AG10803 (cell line): ENCODE measurements at places on chromosomes 4 and X.

- no peak for DNase-seq
Observed at GRCh38 chr4:185464183-185464582, 7.3 kb downstream of the CCDC110 start.

GRCh38 chr4:24473309-24473721 lies 111.0 kb downstream of the DHX15 start:
- peak; percentile 23 for DNase-seq

- DNase-seq: peak; percentile 53
Observed at GRCh38 chr4:119035951-119036737, 99.5 kb upstream of the MYOZ2 start.

DNA sequence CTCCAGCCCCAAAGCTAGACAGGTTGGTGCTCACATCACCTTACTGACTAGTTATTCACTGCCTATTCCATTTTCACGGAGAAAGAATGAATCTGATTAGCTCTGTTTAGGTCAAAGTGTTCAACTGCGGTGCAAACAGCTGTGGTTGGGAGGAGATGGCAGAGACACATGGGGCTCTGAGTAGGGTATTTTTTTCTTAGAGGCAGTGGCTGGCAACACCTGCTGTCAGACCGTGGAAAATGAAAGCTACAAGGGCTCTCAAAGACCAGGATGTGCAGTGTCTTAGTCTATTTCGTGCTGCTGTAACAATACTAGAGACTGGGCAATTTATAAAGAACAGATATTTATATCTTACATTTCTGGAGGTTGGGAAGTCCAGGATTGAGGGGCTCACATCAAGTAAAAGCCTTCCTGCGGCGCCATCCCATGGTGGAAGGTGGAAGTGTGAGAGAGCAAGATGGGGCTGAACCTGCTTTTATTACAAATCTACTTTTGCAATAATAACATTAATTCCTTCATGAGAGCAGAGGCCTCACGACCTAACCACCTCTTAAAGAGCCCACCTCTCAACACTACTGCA lies 10.6 kb downstream of the NYX start:
- DNase-seq: no peak

- no peak for DNase-seq
Observed at GRCh38 chr4:138672393-138672976, 343.1 kb upstream of the NOCT start.

GRCh38 chrX:51891821-51892551 lies 1.4 kb upstream of the MAGED1 start:
- DNase-seq: peak; percentile 95

DNA sequence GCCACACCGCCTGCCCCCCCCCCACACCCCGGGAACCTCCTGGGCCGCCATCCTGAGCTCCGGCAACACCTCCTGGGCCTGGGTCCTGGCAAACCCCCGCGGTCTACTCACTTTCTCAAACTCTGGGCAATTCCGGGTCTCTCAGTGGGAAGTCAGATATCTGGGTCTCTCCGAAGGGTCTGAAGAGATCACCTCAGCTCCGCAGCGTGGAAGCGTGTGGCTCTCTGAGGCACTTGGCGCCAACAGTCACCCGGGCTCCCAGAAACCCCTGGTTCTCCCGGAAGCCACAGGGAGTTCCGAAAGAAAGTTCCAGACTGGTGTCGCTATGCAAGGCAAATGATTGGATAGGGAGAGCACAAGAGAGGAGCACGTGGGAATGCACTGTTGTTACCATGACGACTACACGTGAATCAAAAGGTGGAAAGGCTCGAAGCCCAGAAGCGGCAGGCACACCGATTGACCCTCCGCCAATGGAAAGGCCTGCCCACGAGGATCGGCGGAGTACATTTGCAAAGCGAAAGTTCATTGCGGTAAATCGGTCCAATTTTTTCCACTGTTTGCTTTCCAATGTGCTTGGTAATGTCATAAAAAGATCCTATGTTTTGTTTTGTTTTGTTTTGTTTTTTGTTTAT lies at the start of gene PNMA6E:
TSS of gene PNMA6E (minus strand) at position 218 of the 632 bp plus-strand sequence. CDS start 2,501 bp downstream, outside the sequence.
- no peak for DNase-seq

DNA sequence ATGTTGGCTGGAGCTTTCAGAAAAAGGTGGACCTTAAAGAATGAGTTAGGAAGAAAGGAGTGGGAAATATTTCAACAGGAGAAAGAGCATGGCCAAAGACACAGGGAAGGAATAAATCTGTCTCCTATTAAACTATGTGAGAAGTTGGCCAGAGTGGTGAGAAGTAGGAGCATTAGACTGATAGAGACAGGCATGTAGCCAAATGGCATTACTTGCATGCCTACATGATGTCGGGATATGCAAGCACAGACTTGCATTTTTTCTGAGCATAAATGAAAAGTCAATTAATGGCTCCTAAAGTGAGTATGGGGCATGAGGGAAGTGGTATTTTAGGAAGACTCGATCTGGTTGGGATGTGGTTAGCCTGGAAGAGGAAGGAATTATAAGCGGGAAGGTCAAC lies 279.6 kb upstream of the PITX2 start:
- peak; percentile 75 for DNase-seq

GRCh38 chr4:13481569-13481968 lies 2.6 kb downstream of the RAB28 start:
- DNase-seq: peak; percentile 49

- DNase-seq: no peak
Observed at GRCh38 chrX:44937606-44938005, 64.6 kb downstream of the KDM6A start.

DNA sequence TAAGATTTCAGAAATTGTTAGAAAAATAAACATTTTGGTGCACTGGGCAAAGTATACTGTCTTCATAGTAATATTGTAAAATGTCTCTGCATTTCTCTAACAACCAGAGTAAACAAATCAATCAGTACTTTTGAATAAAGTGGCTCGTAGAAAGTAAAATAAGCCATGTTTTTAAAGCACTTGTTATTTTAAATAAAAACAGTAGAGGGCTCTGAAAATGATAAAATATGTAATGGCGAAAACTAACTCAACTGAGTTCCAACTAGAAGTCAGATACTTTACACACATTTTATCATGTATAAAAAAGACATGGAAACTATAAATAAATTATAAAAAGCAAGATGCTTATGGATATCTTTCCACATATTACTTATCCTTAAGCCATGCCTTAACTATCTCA lies 1134.4 kb downstream of the PDHA2 start:
- DNase-seq: no peak

GRCh38 chrX:23890933-23891332 lies 16.8 kb downstream of the APOO start:
- no peak for DNase-seq

DNA sequence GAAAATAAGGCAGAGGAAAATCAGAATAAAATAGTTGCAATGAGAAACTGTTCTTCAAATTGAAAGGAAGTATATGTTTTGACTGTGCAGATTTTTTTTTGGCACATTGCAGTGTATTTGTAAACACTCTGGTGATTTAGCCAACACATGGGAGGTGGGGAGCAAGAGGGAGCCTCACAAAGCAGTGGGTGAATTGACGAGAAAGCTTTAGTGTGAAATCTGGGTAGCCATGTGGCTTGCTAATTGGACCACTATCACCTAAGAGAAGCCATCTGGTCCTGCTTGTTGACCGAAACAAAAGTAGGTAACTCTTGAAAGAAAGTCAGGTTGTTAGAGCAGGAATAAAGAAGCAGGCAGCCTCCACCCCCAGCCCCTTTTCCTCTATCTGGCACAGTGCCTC lies 10.4 kb downstream of the CLCN5 start:
- no peak for DNase-seq

DNA sequence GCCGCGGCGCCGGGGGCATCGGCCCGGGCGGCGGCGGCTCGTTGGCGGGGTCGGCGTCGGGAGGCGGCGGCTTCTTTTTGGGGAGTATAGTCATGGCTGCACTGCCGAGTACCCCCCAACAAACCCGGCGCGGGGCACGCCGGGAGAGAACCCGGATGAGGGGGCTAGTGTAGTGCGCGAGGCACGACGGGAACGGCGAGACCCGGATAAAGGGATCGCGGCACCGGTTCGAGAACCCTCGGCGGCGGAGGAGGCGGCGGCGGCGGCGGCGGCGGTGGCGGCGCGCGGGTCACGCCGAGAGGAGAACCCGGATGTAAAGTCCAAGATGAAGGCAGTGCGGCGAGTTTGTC lies at the start of gene OTUD5:
TSS of gene OTUD5 (minus strand) at position 131 of the 350 bp plus-strand sequence. CDS start at position 94, 37 bp downstream.
- no peak for DNase-seq

DNA sequence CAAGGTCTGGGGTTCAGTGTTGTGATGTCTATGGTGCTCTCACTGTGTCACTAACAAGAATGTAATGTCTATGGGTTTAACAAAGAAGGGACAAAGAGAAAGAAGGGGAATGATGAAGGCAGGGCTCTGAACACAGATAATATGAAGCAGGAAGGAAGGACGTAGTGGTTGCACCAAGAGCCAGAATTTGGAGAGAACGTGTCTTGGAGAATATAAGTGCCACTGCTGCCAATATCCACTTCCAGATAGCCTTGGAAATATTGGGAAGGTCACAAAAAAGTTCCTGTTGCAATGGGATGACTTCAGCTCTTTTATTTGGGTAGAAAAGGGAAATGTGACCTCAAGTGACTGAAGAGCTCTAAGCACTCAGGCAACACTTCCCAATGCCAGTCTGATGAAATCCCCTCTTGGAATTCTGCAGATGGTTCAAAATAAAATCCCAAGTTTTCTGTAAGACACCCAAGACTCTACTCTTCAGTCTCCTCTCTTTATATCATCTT lies 131.8 kb downstream of the PRKX start:
- no peak for DNase-seq

GRCh38 chr4:56656346-56656643 lies 24.8 kb downstream of the HOPX start:
- DNase-seq: no peak

GRCh38 chrX:54807524-54808108 lies at the start of gene MAGED2:
Gene MAGED2, plus strand, starts transcription at chrX:54807745. Its CDS starts 1,587 bp downstream, at chrX:54809332.
- DNase-seq: peak; percentile 17

GRCh38 chr4:16627999-16628398 lies 270.4 kb downstream of the LDB2 start:
- DNase-seq: peak; percentile 97

DNA sequence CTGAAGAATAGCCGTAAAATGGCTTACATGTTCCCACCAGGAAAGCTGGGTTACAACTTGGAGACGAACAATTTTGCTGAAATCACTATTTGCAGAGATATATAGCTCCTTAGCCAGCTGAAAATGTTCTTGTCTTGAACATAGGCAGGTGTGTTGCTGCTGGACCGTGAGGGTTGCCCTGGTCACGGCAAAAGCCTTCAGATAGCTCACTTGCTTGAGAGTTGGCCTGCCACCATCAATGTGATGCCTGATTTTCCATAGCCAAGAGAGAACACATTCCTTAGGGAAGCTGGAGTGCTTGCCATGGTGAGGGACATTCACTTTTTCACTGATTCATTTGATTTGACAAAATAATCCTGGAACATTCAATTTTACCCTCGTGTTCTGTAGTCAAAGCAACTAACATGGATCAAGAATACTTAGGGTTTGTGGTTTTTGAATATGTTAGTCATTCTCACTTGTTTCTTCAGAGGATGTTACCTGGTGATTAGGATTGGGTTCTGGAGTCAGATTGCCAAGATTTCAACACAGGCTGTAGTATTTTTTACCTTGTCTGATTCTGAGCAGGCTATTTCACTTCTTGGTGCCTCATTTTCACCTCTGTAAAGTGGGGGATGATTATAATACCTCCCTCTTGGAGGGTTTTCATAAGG lies 536.9 kb downstream of the RAPGEF2 start:
- DNase-seq: no peak

DNA sequence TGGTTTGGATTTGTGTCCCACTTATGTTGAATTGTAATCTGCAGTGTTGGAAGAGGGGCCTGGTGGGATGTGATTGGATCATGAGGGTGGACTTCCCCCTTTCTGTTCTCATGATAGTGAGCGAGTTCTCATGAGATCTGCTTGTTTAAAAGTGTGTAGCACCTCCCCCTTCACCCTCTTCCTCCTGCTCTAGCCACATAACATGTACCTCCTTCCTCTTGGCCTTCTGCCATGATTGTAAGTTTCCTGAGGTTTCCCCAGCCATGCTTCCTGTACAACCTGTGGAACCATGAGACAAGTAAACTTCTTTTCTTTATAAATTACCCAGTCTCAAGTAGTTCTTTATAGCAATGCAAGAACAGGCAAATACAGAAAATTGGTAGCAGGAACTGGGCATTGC lies 138.7 kb downstream of the INPP4B start:
- DNase-seq: no peak

GRCh38 chr4:184329235-184329634 lies 111.6 kb upstream of the ENPP6 start:
- DNase-seq: no peak

- no peak for DNase-seq
Observed at GRCh38 chr4:86560447-86560846, 33.7 kb upstream of the PTPN13 start.

- DNase-seq: no peak
Observed at GRCh38 chr4:97525236-97525635, 618.0 kb downstream of the STPG2 start.

GRCh38 chrX:44767308-44767707 lies 76.5 kb upstream of the DUSP21 start:
- no peak for DNase-seq

DNA sequence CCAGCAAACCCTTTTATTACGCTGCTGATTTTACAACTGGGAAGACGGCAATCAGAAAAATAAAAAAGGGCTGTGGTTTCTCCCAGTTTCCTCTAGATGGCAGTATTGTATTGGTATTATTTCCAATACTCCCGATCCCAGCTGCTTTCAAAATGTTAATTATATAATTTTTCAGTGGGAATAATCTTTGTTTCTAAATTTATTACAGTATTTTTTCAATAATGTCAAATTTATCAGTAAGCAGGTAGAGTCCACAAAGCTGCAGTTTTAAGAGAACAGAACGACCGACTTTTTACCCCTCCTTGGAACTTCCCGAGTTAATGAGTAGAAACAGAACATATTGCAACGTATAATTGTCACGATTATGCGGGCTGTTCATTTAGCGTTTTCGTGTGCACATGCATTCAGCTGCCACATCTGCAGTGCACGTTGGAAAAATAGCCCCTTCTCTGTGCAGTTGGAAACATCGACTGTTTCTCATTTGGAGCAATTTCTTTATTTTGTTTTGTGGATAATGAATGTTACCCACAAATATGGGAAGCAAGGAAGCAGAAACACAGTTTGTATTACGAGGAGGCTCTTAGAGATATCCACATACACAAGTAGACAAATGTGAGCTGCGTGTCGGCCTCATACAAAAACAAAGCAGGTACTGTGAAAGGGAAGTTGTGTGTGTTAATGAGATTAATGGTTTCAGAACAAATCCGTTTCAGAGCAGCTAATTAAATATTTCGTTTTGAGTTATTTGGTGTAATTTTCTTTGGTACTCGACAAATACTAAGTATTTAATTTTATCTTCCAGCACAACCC lies 188.0 kb downstream of the STIM2 start:
- DNase-seq: peak; percentile 20

DNA sequence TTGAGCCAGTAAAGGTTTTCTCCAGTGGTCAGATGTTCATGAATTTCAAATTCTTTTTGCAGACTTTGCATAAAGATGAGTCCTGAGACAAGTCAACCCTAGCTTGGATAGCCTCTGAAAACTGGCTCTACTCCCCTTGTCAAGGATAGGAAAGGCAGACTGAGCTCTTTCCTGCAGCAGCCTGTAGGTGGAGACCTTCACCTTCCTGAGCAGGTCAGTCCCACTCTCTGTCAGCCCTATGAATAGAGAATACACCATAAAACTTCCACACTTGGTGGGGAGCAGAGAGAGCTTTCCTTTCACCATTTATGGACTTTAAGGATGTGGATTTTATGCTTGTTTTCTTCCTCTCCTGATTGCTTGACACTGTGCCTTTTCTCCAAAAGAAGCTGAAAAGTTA lies 41.9 kb downstream of the PCDH19 start:
- no peak for DNase-seq
